ENCODE measurements at places on chromosomes 6 and 20.

- DNase-seq: no peak
Observed at GRCh38 chr6:163637524-163637923, 223.0 kb downstream of the QKI start.

DNA sequence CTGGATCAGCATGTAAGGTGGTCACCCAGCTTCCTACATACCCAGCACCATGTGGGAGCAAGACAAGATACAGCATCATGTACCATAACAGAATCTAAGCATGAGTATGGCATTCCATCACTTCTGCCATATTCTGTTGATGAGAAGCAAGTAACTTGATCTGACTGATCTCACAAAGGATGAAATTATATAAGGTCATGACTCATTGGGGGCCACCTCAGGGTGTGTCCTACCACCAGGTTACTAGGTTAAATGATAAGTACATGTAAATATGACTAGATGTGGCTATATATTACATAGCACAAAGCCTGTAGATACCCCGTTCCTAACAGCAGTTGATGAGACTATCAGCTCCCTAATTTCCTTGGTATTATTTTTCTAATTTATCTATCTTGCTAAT, 213.1 kb downstream of the DOK5 start:
- DNase-seq: no peak

DNA sequence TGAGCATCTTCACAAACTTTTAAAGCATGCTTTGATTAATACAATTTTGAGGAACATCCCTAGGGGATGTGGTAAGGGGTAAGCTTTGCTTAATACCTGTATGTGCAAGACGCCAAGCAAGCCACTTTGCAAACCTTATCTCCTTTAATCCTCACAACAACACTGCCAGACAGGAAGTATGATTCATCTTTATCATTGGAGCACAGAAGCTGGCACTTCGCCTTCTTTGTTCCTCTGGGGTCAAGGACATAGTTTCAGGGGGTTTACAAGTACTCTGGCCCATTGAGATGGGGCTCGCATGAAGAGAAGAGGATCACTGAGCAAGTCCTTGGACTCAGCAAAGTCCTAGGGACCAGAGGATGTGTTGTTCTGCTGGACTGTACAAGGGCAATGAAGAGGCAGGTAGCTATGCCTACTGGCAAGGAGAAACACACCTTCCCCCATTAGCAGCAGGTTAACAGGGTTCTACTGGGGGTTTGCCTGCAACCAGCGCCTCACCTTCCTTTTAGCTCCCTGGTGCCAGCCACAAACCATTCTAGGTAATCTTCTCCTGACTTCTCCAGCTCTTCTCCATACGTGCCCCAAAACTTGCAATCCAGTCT, 8.8 kb downstream of the TMEM244 start:
- DNase-seq: no peak

DNA sequence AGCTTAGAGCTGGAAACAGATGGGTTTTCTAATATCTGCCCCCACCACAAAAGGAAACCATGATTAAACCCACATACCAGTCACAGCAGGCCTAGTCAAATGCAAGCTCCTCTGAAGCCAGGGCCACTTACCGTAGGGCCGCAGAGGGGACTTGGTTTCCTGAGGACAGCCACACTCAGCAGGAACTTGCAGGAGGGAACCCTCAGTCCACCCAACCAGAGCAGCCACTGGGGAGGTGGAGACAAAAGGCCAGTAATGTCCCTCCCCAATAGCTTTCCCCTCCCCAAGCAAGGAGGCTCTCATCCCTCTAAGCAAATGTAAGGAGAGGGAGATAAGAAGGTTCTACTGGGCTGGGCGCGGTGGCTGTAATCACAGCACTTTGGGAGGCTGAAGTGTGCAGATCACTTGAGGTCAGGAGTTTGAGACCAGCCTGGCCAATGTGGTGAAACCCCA, 384.4 kb upstream of the JARID2 start:
- DNase-seq: no peak

- DNase-seq: no peak
Observed at GRCh38 chr6:119345114-119345513, 4.4 kb downstream of the MAN1A1 start.

Data from tibial artery (tissue), 4 donors.